ENCODE measurements at places on chromosomes 7 and 10. TPM values are rescaled to one million over a fixed set of nuclear protein-coding genes. Genes with fewer than 3 reads are reported as not detected.

DNA sequence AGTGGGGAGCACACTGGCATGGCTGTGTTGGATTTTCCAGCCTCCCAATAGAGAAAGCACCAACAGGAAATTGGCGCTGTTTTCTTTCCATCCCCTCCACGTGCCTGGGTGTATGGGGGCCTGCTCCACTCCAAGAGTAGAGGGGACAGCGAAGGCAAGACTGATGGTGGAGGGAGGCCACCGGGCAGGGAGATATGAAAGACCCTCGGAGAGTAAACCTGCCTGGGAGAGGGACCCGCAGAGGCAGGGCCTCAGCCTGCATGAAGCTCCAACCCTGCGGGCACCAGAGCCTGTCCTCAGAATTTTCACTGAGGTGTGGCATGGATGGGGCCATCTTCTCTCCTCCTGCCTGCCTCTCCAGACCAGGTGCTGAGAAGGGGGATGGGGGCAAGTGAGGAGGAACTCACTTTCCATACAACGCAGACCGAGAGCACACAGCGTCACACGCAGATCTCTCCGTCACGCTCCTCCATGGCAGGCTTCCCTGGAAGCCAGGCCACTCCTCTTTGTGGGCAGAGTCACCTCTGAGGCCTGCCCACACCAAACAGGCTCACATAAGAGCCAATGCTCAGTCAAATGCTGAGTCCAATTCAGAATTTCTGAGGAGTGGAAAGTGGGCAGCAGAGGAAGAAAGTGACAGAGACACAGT lies 18.8 kb downstream of the ANXA11 start:
- no peak for DNase-seq

- no peak for DNase-seq
Measured at GRCh38 chr7:30835396-30835915, 64.2 kb downstream of the MINDY4 start.

- DNase-seq = no peak
Measured at GRCh38 chr10:8908013-8908412, 853.5 kb downstream of the GATA3 start.

DNA sequence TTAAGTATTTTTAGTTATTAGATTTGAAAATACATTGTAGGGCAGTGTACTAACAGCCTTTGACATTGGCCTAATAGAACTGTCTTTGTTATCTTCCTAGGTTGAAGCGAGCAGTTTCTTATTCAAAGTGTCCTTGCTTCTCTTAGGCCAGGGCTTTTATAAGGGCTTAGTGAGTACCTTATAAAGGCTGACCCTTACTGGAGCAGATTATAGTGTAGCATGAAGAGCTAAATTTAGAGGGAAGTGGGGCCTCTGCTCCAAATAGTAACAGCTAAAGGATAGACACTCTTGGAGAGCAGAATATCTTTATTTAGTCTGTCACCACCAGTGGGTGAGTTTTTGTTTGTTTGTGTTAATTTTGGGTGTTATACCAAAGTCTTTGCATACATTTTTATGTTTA lies 15.9 kb downstream of the BZW2 start:
- no peak for DNase-seq

DNA sequence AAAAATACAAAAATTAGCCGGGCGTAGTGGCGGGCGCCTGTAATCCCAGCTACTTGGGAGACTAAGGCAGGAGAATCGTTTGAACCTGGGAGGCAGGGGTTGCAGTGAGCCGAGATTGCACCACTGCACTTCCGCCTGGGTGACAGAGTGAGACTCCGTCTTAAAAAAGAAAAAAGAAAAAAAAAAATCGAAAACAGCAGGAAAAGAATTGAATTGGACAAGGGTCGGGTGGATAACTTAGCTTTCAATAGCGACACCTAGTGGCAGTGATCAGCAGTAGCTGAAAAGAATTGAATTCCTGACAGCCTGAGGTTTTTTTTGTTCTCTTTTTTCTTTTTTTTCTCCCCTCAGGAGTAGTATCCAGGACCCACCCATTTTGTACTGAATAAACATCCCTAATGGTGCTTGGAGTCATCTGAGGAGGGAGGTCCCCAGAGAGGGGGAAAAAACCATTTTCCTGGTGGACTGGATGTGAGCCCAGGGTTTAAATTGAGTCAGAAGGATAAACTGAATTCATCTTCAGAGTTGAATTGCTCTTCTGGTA lies 55.1 kb downstream of the CYCS start:
- DNase-seq = peak; percentile 77

- DNase-seq = peak; percentile 77
Measured at GRCh38 chr7:4797858-4798705, 22.7 kb downstream of the AP5Z1 start.

Gene ADAMTS14
- 0.12 TPM for total RNA-seq

Gene SPDYE16
- not detected for total RNA-seq
